ENCODE measurements at places on chromosomes 6 and 20. TPM values are rescaled to one million over a fixed set of nuclear protein-coding genes. Genes with fewer than 3 reads are reported as not detected.

The SLC17A1 gene
- total RNA-seq: not detected

The ZC3H12D gene
- total RNA-seq: 15.2 TPM

The PLN gene
- not detected for total RNA-seq

The SAMD5 gene
- not detected for total RNA-seq

The MAFB gene
- 0.15 TPM for total RNA-seq

The CBLN4 gene
- not detected for total RNA-seq

The SLA2 gene
- 65.7 TPM for total RNA-seq

The MC3R gene
- not detected for total RNA-seq

The FAM184A gene
- total RNA-seq: 5.4 TPM

The VWA7 gene
- total RNA-seq: 3.8 TPM

The CNKSR3 gene
- not detected for total RNA-seq

The MMP24 gene
- total RNA-seq: not detected

The TOX2 gene
- total RNA-seq: 0.55 TPM

The WFDC10B gene
- not detected for total RNA-seq

The TSBP1 gene
- total RNA-seq: not detected

The SLC17A9 gene
- 18.2 TPM for total RNA-seq

The CST4 gene
- total RNA-seq: not detected

The TAAR1 gene
- not detected for total RNA-seq

The CDH4 gene
- 0.07 TPM for total RNA-seq

The PRDM13 gene
- total RNA-seq: not detected

The PARD6B gene
- 5.4 TPM for total RNA-seq

The MLN gene
- not detected for total RNA-seq

The LRRN4 gene
- not detected for total RNA-seq

The TTLL9 gene
- not detected for total RNA-seq

The CAGE1 gene
- not detected for total RNA-seq

The EIF6 gene
- total RNA-seq: 86.2 TPM

The PCSK2 gene
- total RNA-seq: not detected

The BMP2 gene
- not detected for total RNA-seq

The HLA-DOB gene
- 1.4 TPM for total RNA-seq

The HEY2 gene
- not detected for total RNA-seq

The SSTR4 gene
- not detected for total RNA-seq

The WASF1 gene
- 0.72 TPM for total RNA-seq

The FAXC gene
- total RNA-seq: not detected

The TCEA2 gene
- total RNA-seq: 65.0 TPM

The OR2H1 gene
- total RNA-seq: not detected

The UST gene
- total RNA-seq: 0.48 TPM

The TPBG gene
- total RNA-seq: not detected

The PANK2 gene
- total RNA-seq: 55.5 TPM

The L3MBTL1 gene
- 9.3 TPM for total RNA-seq

The OVOL2 gene
- total RNA-seq: not detected

The MYLK4 gene
- 0.20 TPM for total RNA-seq

The BTN1A1 gene
- not detected for total RNA-seq

The SLC24A3 gene
- not detected for total RNA-seq

The IFNGR1 gene
- total RNA-seq: 21.6 TPM

The TRAPPC3L gene
- total RNA-seq: not detected

The FOXS1 gene
- total RNA-seq: not detected

The GPSM3 gene
- 320 TPM for total RNA-seq

The ZBTB46 gene
- 0.10 TPM for total RNA-seq
